NCI-H2227 treated with DMSO at 0.1 percent for 48 hours (cell line): ENCODE measurements at places on chromosomes 1 and 21.

- peak; percentile 22 for DNase-seq
These were observed 122.2 kb downstream of the KCNN3 start for GRCh38 chr1:154747740-154748404.

GRCh38 chr1:200038981-200039848 lies 11.7 kb downstream of the NR5A2 start:
- no peak for DNase-seq

- DNase-seq, result no peak
These were observed 25.2 kb downstream of the PRKAA2 start for GRCh38 chr1:56670350-56670749.

GRCh38 chr1:177077734-177078499 lies 86.6 kb downstream of the ASTN1 start:
- no peak for DNase-seq

GRCh38 chr1:90781534-90781933 lies 64.4 kb upstream of the BARHL2 start:
- no peak for DNase-seq

GRCh38 chr1:215888159-215888558 lies 321.1 kb downstream of the KCTD3 start:
- no peak for DNase-seq

DNA sequence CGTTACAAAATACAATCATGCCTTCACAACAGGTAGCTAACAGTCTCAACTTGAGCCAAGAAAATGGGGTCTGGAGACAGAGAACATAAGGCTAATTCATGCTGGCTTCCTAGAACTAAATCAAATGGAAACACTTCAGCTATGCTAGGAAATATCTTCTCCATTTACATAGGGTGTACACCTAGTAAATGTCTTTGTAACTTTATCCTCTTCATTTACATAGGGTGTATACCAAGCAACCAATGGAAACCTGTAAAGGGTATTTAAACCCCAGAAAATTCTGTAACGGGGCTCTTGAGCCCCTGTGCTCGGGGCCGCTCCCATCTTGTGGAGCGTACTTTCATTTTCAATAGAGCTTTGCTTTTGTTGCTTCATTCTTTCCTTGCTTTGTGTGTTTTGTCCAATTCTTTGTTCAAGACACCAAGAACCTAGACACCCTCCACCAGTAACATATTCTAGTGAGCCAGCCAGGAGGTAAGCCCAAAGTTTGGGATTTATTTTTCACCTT lies 19.5 kb upstream of the CYP4X1 start:
- no peak for DNase-seq

- peak; percentile 92 for DNase-seq
These were observed 496 bp downstream of the NUCKS1 start for GRCh38 chr1:205749234-205750137.

DNA sequence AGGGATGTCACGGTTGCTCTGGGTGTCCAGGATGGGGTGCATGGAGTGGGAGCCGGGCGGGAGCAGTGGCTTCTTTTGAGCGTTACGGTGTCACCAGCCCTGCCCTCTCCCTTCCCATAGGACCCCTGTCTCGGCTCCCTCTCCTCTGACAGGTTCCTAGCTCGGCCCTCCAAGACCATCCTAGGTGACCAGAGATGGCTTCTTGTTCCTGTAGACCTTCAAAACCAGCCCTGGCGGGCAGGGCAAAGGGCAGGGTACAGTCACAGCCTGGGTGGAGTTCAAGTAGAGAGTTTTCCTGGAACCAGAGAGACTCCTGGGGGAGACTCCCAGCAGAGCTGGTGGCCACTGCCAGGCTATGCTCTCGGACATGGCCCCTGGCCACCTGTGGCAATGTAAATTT lies 345.6 kb upstream of the AJAP1 start:
- no peak for DNase-seq

- no peak for DNase-seq
These were observed 8.2 kb upstream of the RAB3B start for GRCh38 chr1:51998701-51999100.

- no peak for DNase-seq
These were observed 96.7 kb upstream of the CXADR start for GRCh38 chr21:17416139-17416538.

- DNase-seq, result no peak
These were observed 44.5 kb upstream of the ENAH start for GRCh38 chr1:225697428-225697827.

GRCh38 chr1:86648255-86648654 lies 56.1 kb upstream of the SH3GLB1 start:
- DNase-seq, result no peak

GRCh38 chr21:34135330-34135729 lies 62.0 kb downstream of the MRPS6 start:
- no peak for DNase-seq

DNA sequence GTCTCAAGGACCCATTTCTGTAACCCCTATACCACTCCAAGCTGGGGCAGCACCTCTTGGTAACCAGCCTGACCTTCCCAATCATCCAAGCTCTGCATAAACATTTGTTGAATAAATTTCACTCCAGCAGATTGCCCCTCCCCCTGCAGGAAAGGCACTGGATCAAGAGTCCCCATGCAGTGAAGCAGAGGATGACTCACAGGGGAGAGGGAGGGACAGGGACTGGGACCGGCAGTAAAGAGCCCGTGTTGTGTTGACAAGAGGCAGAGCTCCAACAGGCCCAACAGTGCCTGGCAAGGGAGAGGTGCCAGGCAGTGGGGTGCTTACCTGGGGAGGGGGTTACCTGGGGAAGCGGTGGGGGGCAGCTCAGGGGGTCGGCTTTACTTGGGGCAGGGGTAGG lies 32.3 kb downstream of the SLC9A1 start:
- peak; percentile 31 for DNase-seq

DNA sequence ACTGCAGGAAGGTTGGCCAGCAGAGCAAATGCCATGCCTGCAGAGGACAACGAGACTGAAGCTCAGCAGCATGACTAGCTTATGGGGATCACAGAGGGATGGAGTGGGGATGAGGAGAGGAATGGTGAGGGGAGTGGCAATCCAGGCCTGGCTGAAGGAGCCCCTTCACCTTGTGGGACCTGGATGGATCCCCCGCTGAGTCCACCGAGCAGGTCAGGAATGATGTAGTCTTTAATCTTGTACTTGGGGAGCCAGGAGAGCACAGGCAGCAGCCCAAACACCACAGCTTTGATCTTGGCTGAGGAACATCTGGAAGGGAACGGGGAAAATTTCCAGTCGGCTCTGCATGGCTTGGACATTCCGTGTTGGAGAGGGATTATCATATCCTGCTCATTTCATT lies 10.5 kb downstream of the SLC26A9 start:
- no peak for DNase-seq

GRCh38 chr1:185720633-185721272 lies 13.4 kb upstream of the HMCN1 start:
- DNase-seq, result peak; percentile 17

DNA sequence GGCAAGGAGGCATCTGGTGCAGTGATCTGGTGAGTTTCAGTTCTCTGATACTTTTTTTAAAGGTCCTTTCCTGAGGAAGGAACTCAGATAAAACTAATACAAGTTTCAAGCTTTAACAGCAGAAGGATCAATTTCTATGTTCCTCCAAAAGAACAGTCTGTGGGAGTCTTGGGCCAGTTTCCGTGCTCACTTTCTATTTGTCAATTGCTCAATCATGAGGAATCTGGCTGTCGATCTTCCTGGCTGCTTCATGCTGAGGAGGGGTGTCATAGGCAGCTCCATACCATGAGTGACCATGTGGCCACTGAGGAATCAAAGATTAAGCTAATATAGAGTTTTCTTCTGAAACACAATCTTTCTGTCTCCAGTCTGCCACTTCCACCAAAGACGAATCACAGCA lies 11.4 kb upstream of the TMEM125 start:
- DNase-seq, result no peak

DNA sequence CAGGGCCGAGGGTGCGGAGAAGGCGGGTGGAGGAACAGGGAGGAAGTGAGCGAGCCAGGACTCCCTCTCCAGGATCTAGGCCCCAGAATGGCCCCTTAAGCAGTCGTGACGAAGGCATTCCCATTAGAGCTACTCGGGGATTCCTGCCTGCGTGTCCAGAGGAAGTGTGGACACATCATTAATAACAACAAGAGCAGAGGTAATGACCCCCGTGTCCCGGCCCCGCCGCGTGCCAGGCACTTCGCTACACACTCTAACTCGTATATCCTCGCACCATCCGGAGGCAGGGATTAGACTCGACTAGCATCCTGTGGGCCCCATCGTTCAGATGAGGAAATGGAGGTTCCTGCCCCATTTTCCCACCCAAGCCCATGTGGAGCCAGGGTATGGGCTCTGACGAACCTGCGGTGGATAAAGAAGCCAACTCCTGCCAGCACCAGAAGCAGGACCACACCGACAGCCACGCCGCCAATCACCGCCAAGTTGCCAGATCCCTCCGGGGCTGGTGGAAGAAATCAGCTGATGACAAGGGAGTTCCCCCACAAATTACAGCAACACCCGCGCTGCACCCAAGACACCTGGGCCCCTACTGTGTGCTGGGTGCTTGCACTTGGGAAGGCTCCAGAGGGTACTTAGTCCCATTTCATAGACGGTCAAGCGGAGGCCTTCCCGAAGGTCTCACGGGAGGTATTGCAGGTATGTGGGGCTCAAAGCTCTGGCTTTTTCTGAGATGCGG lies 21.6 kb downstream of the EPHA2 start:
- DNase-seq, result no peak

- DNase-seq, result peak; percentile 37
These were observed 212.6 kb downstream of the TGFB2 start for GRCh38 chr1:218557731-218558130.

DNA sequence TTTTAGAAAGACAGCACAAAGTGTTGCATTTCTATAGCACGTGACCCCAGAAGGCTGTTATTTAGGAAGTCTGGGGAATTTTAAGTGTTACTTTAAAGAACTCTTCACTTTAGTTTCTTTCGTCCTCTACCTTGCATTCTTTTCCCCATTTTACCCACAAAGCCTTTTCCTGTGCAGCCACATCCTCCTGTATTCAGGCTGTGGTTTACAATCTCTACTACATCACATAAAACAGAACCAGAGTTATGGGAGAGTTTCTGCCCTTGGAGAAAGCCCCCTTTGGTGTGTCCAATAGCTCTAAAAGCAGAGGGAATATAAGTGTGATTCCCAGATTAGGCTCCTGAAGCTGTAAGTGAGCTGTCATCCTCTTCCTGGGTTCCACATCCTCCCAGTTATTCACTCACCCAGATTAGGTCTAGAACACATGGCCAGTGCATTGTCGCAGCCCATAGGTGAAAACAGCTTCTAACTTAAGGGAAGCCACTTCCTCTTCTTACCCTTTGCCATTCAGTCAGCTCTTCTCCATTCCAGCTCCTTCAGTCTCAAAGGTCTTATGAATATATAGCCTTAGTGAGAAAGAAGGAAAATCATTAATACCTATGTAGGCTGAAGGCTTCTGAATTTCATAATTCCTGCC lies 171.1 kb downstream of the PIGK start:
- DNase-seq, result no peak

- DNase-seq, result no peak
These were observed 36.0 kb upstream of the GUCA2B start for GRCh38 chr1:42117214-42117613.

GRCh38 chr1:111223126-111223685 lies 4.3 kb upstream of the CHI3L2 start:
- no peak for DNase-seq

GRCh38 chr21:45836268-45836655 lies 145.3 kb upstream of the COL6A1 start:
- DNase-seq, result no peak

- DNase-seq, result no peak
These were observed 61.3 kb downstream of the TRIM11 start for GRCh38 chr1:228345201-228345930.

GRCh38 chr1:83508485-83509151 lies 490.3 kb downstream of the TTLL7 start:
- no peak for DNase-seq

GRCh38 chr1:211566431-211567025 lies 12.4 kb downstream of the SLC30A1 start:
- DNase-seq, result no peak

- DNase-seq, result no peak
These were observed 3.6 kb upstream of the RERE start for GRCh38 chr1:8821084-8821483.

DNA sequence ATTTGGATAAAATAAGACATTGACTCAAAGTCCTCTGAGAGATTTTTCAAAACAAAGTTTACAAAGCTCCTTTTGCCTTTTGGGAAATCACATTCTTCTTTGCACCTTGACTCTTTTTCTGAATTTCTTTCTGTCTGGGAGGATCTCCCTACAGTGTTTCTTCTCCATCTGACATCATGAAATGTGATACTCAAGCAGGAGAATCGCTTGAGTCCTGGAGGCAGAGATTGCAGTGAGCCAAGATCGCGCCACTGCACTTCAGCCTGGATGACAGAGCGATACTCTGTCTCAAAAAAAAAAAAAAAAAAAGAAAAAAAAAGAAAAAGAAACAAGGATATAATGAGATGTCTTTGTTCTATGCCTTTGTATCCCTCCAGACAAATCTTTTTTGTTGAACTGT lies 13.3 kb upstream of the GRIK1 start:
- no peak for DNase-seq

DNA sequence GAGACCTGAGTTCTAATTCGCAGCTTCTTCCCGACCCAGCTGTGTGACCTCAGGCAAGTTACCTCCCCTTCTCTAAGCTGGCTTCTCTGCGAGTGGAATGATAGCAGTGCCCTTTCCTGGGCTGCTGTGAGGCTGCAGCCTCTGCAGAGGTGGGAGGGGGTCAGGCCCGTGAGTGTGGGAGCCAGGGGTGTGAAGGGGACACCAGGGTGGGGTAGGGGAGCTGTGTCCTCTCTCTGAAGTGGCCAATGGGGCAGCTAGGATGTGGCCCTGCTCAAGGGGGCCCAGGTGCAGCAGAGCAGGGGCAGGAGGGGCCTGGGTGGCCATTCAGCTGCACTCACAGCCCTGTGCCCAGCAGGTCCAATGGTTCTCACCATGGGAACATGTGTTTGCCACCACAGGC lies 24.5 kb downstream of the DMRTB1 start:
- DNase-seq, result no peak
